ENCODE measurements at places on chromosomes 3 and 15.

DNA sequence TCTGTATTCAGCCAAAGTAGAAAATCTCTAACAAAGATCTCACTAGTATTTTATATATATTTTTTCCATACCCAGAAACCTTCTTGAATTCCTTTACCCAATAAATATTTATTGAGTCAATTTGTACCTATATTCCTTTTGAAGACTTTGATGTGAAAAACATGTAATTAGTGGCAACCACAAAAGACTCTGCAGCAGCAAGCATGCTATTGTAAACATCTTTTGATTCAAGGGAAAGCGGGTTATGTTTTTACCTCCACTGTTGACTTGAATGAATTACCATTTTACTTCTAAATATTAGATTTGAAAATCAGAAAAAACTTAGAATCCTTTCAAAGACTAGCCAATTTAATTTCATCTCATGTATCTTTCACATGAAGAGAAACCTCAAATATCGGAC lies 2.4 kb downstream of the GPR15 start:
- DNase-seq, result no peak

GRCh38 chr3:141544697-141545096 lies 57.9 kb downstream of the RASA2 start:
- no peak for DNase-seq

GRCh38 chr15:99731336-99732123 lies 1.7 kb downstream of the LYSMD4 start:
- no peak for DNase-seq

DNA sequence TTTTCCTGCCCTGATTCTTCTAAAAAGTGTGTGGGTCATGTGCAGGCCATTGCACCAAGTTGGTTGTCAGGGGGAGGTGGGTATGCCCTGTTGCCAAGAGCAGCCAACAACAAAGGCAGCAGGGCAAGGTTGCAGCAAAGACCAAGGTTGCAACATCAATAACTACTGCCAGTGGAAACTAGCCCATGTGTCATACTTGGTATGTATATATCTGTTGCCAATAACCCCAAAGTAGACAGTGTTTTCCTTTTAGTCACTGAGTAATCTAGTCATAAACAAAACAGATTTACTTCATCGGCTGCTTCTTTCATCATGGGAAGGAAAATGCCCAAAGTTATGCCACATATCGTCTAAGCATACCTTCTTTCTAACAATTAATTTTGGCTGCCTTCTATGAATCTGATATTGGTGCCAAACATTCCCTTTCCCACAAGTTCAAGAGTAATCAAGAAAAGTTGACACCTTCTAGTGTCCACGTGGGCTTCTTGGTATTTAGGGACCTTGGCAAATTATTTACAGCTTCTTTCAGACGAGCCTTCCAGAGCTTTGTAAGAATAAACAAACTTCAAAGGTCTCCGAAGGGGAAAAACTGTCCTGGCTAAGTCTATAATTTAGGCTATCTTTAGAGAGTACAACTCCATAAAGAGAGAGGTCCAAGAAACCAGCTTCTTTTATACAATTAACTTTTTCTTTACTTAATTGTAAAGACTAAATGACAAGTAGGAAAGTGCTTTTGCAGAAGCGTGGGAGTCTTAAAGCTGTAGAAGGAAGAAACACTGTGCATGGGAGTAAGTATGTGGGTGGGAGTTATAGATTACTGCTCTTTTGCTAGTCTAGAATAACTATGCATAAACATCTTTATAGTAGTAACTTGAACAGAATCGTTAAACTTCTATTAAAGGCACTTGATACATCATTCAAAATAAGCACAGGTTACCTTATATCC lies 10.0 kb upstream of the MBNL1 start:
- DNase-seq, result peak; percentile 59

- no peak for DNase-seq
Measured at GRCh38 chr15:101003706-101004105, 84.5 kb downstream of the LRRK1 start.

GRCh38 chr3:182795389-182795782 lies 2.1 kb downstream of the ATP11B start:
- peak; percentile 21 for DNase-seq

DNA sequence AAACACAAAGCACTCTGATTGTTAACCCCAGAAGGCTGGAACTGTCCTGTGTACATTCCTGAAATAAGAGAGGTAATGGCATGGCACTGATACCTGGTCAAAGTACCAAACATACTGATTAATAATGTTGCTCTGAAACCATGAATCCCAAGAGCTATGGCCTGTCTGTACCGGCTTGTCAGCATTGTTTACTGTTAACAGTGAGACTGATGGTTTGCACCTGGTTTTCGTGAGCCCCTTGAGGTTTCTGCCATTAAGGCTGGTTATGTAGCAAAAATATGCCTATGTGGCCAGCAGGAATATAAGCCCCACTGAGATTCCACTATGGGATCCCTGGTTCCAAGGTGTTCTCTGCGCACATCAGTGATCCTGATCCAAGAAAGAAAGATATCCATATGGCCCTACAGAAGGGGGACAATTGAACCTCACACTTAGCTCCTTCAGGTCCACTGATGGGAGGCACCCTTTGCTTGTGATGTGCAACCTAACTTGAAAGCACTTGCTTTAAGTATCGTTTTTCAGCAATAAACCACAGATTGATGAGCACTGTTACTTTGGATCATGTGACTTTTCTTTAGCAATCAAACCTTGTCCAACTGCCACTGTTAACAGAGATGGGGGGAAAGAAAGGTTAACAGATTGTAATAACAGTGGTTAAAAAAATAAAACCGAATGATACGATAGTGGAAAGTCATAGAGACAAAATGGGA lies 65.2 kb downstream of the TBL1XR1 start:
- DNase-seq, result no peak

GRCh38 chr3:78129707-78130106 lies 1089.8 kb downstream of the ROBO2 start:
- no peak for DNase-seq

DNA sequence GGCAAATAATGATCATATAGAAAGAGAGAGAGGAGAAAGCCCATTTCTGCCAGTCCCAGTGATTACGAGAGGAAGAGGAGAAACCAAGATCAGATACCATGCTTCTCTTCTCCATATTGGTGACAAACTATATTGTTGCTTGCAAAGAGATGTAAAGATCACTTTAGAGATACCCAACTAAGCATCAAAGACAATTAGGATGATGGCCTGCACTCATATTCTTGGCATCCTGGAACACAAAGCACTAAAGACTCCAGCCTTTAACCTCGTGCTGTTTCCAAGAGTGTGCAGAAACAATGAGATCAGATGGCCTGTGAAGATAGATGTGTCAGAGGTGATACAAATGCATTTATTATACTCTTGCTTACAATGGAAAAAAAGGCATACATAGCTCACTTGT lies 170.7 kb upstream of the TP63 start:
- no peak for DNase-seq

GRCh38 chr3:72517336-72517735 lies 330.9 kb downstream of the SHQ1 start:
- no peak for DNase-seq

DNA sequence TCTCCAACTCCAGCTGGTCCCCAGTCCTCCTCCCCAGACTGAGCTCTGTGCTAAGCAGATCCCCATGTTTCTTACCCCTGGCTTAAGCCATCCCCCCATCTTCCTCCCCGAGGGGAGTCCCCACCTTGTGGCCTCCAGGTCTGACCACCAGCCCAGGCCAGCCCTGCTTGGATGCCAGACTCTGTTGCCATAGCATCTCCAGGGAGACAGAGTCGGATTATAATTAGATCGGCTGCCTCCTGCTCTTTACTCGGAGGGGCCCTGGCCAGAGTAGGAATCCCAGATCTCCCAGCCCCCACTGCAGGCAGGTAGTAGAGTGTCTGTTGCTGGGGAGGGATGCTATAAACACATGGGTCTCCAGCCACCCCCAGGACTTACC lies 2.4 kb downstream of the KLHDC8B start:
- DNase-seq, result no peak

All from activated CD4-positive, alpha-beta T cell treated with anti-CD3 and anti-CD28 coated beads, Interleukin-2, amount 50 U/mL, for 24 hours (primary cell).